ENCODE measurements at places on chromosomes 3 and 15.

DNA sequence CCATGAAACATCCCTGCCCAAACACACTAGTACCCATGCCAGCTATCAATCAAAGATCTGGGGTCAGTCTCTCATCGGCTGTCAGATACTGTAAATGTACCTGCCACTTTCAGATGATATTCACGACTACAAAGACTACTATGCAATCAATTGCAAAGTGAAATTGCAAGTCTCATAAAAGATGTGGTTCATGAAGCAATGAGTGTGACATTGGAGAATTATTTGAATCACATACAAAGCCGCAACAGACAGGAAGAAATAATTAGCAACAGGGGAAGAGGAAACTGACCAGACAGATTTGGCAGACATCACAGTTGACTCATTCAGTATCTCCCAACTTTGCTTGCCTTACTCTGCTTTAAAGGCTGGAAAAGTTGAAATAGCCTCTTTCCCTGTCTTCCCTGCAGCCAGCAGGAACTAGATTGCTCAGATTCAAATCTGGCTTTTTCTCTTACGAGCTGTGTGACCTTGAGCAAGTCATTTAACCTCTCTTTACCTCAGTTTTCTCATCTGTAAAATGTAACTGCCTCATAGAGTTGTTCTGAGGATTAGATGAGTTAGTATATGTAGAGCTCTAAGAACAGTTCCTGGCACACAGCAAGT is 95.7 kb upstream of the C3orf80 start:
- DNase-seq, result no peak

GRCh38 chr3:195015021-195015420 is 255.9 kb downstream of the XXYLT1 start:
- no peak for DNase-seq

- DNase-seq, result no peak
These were observed 73.4 kb downstream of the NUP210 start for GRCh38 chr3:13346481-13347389.

DNA sequence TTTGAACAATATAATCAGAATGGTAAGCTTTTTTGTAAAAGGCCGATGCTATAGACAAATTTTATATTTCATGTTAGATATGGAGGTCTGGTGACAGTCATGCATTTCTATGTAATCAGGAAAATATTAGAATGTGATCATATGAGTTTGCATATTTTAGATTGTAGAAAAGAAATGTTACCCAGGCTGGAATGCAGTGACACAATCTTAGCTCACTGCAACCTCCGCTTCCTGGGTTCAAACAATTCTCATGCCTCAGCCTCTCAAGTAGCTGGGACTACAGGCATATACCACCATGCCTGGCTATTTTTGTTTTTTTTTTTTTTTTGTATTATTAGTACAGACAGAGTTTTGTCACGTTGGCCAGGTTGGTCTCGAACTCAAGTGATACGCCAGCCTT is 152.0 kb downstream of the LMLN start:
- DNase-seq, result no peak

DNA sequence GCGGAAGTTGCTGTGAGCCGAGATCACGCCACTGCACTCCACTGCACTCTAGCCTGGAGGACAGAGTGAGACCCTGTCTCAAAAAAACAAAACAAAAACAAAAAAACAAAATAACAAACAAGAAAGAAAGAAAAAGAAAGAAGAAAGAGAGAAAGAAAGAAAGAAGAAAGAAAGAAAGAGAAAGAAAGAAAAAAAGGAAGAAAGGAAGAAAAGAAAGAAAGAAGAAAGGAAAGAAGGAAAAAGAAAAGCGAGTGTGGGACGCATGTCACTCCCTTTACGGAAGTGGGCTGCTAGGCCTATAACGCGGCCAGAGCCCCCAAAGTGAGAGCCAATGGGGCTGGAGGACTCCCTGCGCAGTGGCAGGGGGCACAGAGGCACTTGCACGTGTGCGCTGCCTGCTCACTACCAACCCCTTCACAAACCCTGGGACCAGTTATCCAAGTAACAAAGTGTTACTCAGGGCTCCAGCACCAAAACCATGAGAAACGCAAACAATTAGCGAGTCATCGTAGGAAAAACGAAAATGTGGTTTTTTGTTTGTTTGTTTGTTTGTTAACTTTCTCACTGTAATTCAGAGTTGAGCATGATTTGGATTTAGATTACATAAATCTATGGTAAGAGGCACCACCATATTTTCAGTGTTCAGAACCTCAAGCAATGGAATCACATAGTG is 40.8 kb upstream of the ATP1B3 start:
- no peak for DNase-seq

GRCh38 chr3:186287711-186288110 is 74.3 kb downstream of the DGKG start:
- no peak for DNase-seq

DNA sequence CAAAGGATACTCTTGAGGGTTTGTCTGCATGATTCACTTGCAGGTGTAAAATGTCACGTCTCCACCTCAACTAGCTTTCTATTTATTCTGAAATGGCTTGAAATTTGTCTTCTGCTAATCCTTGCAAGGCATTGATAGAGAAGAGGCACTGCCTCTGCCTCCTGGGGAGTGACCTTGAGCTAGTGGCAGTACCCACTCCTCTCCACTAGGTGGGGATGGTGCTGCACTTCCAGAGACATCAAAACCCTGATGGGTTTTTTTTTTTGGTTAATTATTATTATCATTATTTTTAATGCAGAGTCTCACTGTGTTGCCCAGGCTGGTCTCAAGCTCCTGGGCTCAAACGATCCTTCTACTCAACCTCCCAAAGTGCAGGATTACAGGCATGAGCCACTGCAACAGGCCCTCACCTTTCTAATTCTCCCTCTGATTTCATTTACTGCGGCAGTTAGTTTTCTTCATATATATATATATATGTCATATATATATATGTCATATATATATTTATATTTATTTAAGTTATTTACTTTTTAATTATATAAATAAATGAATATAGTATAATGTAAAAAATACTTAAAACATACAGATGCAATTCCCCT is 117.6 kb upstream of the EIF1B start:
- DNase-seq, result no peak

- no peak for DNase-seq
These were observed 1.2 kb downstream of the CLN6 start for GRCh38 chr15:68228143-68228970.

GRCh38 chr3:113166719-113167492 is 44.5 kb upstream of the BOC start:
- peak; percentile 29 for DNase-seq

- no peak for DNase-seq
These were observed 56.5 kb downstream of the ST6GAL1 start for GRCh38 chr3:186986816-186987215.

DNA sequence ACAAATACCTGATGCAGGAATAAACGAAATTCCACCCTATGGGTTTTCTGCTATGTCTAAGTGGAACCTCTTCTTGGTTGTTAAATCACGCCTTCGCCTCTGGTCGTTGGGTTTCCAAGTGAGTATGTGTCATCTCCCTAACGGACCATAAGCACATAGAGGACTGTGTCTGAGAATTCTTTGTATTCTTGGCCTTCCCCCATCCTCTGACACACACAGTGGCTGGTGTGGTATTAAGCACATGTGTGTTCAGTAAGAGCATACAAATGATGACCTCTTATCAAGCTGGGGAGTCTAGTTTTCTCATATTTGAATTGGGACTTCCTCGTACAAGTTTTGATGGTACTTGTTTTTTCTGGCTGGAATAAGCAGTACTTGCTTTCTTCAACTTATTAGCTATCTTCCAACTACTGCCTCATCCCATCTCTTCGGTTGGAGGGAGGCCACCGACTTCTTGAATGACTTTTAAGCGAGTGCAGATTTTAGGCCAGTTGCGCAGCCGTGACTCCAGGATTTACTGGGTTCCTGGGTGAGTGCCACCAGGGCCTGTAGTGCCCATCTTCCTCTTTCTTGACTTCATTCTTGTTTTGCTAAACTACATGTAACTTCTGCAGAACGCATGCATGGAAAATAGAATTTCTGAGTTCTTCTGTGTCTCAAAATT is 240.2 kb downstream of the ADAMTS17 start:
- DNase-seq, result no peak

DNA sequence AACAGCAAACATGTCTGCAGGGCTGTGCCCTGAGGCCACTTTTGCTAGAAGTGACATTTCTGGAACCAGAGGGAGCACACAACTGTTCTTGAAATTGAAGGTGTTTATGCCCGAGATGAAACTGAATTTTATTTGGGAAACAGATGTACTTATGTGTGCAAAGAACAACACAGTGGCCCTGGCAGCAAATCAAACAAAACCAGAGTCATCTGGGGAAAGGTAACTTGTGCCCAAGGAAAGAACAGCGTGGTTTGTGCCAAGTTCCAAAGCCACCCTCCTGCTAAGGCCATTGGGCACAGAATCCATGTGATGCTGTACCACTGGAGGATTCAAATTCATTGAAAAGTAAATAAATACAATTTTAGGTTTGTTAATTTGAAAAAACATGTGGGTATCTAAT is 31.2 kb upstream of the RARRES1 start:
- DNase-seq, result no peak

GRCh38 chr3:107962946-107963345 is 127.9 kb downstream of the CD47 start:
- DNase-seq, result no peak

DNA sequence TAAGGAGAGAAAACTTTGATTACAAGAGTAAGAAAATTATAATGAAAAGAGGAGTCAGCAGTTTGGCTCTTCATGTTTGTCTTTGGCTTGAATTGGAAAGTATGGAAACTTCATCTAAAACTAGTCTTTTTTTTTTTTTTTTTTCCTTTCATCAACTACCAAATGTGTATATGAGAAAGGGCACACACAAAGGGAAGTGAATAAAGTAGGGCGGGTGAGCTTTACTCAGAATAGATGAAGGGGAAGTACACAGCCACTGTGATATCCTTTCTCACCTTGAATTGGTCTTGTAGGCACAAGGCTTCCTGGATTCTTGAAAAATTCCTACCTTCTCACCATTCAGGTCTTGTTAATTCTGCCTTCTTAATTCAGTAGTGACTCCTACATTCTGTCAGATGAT is 652.3 kb upstream of the KCNMB2 start:
- DNase-seq, result no peak

DNA sequence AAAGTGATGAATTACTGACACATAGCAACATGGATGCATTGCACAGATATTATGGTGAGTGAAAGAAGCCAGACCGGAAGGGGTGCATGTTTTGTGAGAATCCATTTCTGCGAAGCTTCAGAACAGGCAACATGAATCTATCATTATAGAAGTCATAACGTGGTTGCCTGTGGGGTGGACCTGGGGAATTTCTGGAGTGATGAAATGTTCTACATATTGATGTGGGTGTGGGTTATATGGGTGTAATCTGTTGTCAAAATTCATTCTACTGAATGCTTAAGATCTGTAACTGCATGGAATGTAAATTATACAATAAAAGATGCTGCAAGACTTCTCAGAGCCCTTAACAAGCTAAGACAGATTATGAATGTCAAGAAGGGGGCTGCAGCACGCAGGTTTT is 25.2 kb upstream of the TSPAN3 start:
- DNase-seq, result no peak

All from hypothalamus (tissue), 51 donors.